Stimulated activated CD4-positive, alpha-beta T cell treated with anti-CD3 and anti-CD28 coated beads, Interleukin-4, amount 100 ng/mL, for 24 hours (primary cell): ENCODE measurements at places on chromosomes 7 and 10.

- no peak for DNase-seq
These were observed 101.6 kb upstream of the ABCB5 start for GRCh38 chr7:20513897-20514296.

- no peak for DNase-seq
These were observed 30.7 kb downstream of the JCAD start for GRCh38 chr10:30028738-30029030.

GRCh38 chr10:129956286-129956670 is 7.8 kb downstream of the EBF3 start:
- no peak for DNase-seq

DNA sequence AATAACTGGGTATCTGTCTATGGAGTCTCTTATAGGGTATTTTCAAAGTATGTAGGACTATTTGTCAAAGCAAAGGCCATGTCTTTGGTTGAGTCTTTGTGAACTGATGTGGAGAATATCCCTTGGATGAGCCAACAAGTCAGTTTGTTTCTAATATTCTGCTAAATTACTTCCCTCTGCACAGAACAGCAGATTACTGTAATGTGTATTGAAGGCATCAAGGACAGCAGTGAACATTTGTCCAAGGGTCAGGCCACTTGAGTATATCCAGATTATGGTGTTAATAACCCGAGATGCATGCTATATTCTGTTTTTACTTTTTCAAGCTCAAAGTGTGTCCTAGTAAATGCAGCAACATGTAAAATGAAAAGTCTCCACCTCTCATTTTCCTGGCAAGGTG is 144.2 kb upstream of the GLI3 start:
- DNase-seq: no peak

DNA sequence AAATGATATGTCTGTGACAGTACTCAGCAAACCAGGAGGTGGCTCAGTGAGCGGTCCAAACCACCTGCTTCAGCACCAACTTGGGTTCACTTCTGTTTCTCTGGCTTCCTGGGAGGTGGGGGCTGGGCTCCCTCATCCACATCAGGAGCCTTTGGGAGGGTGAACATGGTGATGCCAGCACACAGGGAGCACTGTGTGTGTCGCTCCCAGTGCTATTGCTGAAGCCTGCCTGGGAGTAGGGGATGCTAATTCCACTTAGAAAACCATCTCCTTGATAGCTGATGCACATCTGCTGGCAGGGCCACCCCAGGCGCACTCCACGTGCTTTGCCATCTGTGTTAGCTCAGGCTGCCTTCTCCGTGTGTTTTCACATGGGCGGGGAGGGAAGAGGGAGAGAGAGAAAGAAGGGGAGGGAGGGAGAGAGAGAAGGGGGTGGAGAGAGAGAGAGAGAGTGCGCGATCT is 58.0 kb downstream of the RAMP3 start:
- DNase-seq: no peak

- no peak for DNase-seq
These were observed 28.5 kb downstream of the CHCHD3 start for GRCh38 chr7:133053321-133053891.

GRCh38 chr7:129122078-129122750 is 22.3 kb upstream of the TSPAN33 start:
- no peak for DNase-seq

- DNase-seq: no peak
These were observed 3.4 kb downstream of the CALHM2 start for GRCh38 chr10:103448746-103449145.

DNA sequence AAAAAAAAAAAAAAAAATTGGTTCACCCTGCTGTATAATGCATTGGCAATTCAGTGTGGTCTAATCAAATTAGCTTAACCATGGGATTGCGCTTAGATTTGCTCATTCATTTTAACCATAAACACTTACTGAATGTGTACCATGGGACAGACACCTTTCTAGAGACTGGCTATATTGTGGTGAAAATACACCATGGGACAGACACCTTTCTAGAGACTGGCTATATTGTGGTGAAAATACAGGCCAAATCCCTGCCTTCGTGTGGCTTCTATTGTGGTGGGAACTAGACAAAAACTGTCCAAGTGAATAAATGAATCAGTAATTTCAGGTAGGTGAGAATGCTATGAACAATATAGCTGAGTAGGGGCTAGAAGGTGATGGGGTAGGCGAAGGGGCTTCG is 10.2 kb upstream of the REPIN1 start:
- no peak for DNase-seq

GRCh38 chr10:22803261-22803885 is 89.0 kb upstream of the PIP4K2A start:
- DNase-seq: no peak

- DNase-seq: no peak
These were observed 42.5 kb upstream of the LCOR start for GRCh38 chr10:96789571-96790108.

- DNase-seq: no peak
These were observed 1.8 kb downstream of the TRPV6 start for GRCh38 chr7:142883571-142884285.

DNA sequence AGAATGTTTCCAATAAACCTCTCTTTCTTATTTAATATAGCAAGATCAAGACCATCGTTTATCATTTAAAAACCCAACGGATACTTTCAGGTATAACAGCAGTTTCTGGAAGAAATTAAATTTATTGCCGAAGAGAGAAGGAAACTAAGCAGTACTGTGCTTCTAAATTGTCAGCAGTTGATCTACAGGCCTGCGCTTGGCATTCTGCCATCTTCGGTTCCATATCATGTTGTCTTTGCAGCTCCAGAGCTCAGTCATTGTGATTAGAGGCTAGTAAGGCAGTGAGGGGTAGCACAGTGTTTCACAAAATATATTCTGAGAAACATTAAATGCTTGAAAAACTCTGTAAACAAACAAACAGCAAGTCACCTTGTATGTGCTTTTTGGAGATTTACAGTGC is 301.3 kb downstream of the REEP3 start:
- DNase-seq: no peak

DNA sequence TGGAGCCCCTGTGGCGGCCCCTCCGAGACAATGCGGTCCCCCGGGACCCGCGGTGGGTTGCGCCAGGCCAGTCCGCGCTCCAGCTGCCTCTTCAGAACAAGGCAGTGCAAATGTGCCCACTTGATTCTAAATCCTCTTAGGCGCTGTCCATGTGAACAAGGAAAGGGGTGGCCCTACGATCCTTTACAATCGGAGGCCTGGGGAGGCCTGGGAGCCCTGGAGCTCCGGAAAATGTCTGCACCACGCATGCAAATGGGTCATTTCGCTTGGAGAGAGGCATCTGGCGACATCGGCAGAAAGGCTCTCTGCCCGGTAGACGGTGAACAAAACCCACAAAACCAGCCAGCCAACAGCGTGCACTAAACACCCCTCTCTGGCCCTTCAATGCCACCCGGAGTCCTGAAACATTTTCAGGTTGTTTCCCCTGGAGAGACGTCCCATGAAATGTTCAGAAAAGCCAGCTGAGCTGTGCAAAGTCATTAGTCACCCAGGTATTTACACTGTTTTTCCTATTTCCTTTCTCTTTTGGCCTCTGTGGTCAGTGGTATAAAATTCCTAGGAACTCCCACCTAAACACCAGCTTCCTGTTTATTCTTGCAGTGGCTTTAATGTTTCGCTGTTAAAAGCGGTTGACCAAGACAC is 102.8 kb upstream of the ZNF438 start:
- DNase-seq: peak; percentile 23

DNA sequence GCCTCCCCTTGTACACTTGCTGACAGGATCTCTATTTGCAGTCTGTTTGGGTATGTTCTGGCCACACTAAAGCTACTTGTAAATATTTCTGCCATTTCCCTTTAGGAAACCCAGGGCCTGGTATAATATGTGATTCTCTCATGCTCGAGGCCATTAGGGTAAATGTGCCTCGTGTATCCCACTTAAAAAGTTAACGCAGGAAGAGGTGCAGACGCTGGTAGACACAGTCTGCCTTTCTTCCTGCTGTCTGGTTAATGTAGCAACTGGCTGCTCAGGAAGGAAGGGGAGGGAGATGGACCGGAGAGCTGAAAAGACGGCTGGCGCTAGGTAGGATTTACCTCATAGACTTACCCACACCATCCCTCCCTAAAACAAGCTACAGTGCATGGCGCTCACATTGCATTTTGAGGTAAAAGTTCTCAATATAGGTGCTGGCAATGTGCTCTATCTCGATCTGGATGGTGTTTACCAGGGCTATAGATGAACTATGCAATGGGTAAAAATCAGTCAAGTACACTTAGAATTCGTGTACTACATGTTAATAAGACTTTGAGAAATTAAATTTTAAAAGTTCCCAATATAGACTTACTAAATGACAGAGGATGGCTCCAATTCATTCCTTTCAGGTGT is 125.9 kb downstream of the JAZF1 start:
- no peak for DNase-seq

GRCh38 chr7:107867858-107868466 is 23.0 kb upstream of the DLD start:
- no peak for DNase-seq

GRCh38 chr10:117004227-117005025 is 561 bp downstream of the SHTN1 start:
- DNase-seq: no peak

GRCh38 chr7:100051611-100052010 is 2.0 kb downstream of the ZSCAN21 start:
- DNase-seq: no peak
